Epithelial cell of alveolus of lung (primary cell): ENCODE measurements at places on chromosomes 4 and X. TPM values are rescaled to one million over a fixed set of nuclear protein-coding genes. Genes with fewer than 3 reads are reported as not detected.

The CXCL8 gene
- total RNA-seq = 10.5 and 842 TPM in 2 replicates

The MAGEB16 gene
- not detected in 2 replicates for total RNA-seq

The GPRASP2 gene
- 11.5 and 13.4 TPM in 2 replicates for total RNA-seq

The CENPE gene
- 7.6 and 11.6 TPM in 2 replicates for total RNA-seq

The REST gene
- 29.6 and 33.9 TPM in 2 replicates for total RNA-seq

The MAGEA8 gene
- total RNA-seq = not detected in 2 replicates

The AKAP4 gene
- not detected in 2 replicates for total RNA-seq

The CCSER1 gene
- total RNA-seq = under 0.01 TPM in 1 of 2 replicates, not detected in the other

The CENPVL2 gene
- total RNA-seq = not detected in 2 replicates

The FRMD7 gene
- not detected in 2 replicates for total RNA-seq

The LINC00632 gene
- 22.1 and 30.2 TPM in 2 replicates for total RNA-seq

The DDX53 gene
- total RNA-seq = not detected in 2 replicates

The CXCL11 gene
- 1.0 TPM in 1 of 2 replicates, not detected in the other for total RNA-seq

The NKX6-1 gene
- 0.13 and 0.56 TPM in 2 replicates for total RNA-seq

The NFKB1 gene
- 17.6 and 32.6 TPM in 2 replicates for total RNA-seq

The CLDN34 gene
- 0.13 TPM in 1 of 2 replicates, not detected in the other for total RNA-seq

The CT45A10 gene
- not detected in 2 replicates for total RNA-seq

The SLC6A14 gene
- total RNA-seq = under 0.01 TPM in 1 of 2 replicates, not detected in the other

The GUCY1B1 gene
- 8.1 and 20.5 TPM in 2 replicates for total RNA-seq

The MAGEC1 gene
- total RNA-seq = not detected in 2 replicates

The NR3C2 gene
- total RNA-seq = 0.24 and 1.3 TPM in 2 replicates

The PDZD11 gene
- 45.1 and 67.9 TPM in 2 replicates for total RNA-seq

The SPARCL1 gene
- total RNA-seq = under 0.01 and 1.0 TPM in 2 replicates

The KLHL5 gene
- total RNA-seq = 75.4 and 163 TPM in 2 replicates

The STATH gene
- total RNA-seq = 0.80 TPM in 1 of 2 replicates, not detected in the other

The PRDM8 gene
- total RNA-seq = 1.3 and 11.9 TPM in 2 replicates

The MXRA5 gene
- total RNA-seq = 1.9 and 30.0 TPM in 2 replicates

The MAGEB10 gene
- total RNA-seq = not detected in 2 replicates

The TNIP3 gene
- total RNA-seq = 0.39 TPM in 1 of 2 replicates, not detected in the other

The TBC1D9 gene
- total RNA-seq = 13.8 and 14.0 TPM in 2 replicates

The ZDHHC15 gene
- total RNA-seq = 0.39 and 0.48 TPM in 2 replicates
